ENCODE measurements at places on chromosomes 2 and 18.

GRCh38 chr2:103815731-103816130 lies 1038.2 kb upstream of the POU3F3 start:
- DNase-seq, result no peak

- DNase-seq, result no peak
Measured at GRCh38 chr18:48879008-48879431, 71.7 kb downstream of the SMAD7 start.

DNA sequence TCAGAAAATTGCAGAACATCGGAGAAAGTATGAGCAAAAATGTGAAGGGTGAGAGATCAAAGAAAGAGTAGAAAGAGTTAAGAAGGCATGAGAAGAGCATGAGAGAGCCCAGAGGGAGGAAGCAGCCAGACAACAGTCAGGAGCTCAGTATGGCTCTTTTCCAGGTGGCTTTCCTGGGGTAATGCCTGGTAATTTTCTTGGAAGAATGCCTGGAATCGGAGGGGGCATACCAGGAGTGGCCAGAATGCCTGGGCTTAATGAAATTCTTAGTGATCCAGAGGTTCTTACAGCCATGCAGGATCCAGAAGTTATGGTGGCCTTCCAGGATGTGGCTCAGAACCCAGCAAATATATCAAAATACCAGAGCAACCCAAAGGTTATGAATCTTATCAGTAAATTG lies 271.8 kb upstream of the TFPI start:
- no peak for DNase-seq

- no peak for DNase-seq
Measured at GRCh38 chr2:69138793-69139459, 125.9 kb downstream of the ANTXR1 start.

DNA sequence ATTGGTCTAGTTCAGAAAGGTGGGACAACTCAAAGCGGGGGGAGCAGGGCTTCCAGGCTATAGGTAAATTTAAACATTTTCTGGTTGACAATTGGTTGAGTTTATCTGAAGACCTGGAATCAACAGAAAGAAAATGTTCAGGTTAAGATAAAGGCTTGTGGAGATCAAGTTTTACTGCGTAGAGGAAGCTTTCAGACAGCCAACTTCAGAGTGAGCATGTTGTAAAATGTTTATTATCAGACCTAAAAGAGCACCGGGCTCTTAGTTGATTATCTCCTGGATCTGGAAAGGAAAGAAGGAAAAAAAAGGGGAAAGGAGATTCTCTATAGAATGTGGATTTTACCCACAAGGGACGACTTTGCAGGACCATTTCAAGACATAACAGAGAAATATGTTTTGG lies 227.0 kb upstream of the SH3BP4 start:
- DNase-seq, result no peak

DNA sequence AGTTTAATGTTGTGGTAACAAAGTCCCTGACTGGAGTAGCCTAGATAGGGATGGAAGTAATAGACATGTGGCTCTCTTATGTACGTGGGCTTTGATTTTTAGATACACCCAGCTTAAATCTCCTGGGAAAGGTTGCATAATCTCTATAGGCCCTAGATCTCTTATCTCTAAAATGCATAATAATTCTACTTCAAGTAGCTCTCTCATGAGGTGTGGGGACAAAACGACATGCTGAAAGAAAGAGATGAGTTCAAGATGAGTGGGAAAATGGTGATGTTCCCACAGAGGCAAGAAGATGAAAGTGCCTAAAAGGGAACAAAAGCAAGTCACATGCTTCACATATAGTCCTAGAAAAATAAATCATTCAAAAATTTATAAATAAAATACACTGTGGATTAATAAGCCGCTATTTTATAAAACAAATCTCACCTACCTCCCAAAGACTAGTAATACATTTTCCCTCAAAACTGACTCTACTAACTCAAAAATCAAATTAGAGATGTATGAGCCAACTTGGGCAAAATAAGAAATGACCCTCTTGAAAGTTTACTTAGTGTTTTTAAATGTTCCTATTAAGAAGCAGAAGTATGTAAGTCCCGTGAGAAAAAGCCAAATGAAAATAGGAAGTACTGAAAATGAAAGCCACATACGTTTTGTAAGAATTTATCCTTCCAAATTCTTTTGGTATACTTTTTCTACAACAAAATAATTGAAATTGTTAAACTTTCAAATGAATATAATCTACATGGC lies 148.2 kb upstream of the ITGA4 start:
- no peak for DNase-seq

DNA sequence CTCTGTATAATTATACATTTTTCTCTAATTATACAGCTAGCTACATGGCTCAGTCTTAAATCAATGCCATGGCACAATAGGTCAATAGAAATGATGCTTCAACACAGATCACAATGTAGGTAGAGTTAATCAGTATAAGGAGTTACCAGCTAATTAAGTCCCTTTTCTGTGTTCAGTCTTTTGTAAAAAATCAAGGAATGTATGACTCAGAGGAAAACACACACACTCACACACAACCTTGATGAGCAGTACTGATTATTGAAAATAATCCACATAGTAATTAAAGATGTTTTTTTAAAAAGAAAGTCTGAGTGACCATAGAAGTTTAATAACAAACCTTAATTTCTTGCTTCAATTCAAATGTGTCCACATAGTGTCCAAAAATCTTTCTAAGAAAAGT lies 691.3 kb downstream of the LRP1B start:
- DNase-seq, result no peak

DNA sequence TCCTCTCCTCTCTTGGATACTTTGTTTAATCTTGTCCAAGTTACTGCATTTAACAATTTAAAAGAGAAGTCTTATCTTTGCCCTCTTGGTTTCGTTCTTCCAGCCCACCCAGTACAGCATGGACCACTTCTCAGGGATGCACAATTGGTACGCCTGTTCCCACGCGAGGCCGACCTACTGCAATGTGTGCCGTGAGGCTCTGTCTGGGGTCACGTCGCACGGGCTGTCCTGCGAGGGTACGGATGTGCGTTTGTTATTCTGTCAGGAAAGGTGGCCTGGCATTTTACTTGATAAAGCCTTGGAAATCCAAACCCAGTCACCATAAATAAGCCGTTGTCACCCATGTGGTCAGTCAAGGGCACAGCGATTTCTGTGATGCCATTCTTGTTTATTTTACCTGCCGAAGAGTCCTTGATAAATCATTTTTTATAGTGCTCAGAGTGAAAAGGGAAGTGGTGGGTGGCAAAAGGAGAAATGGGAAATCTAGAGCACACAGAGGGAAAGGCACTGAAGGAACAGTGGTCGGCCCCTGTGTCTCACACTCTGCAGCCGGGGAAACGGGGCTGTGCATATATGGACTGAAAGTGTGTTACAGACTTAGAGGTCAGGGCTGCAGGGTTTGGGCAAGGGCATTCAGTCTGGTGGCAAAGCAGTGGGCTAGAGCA lies 80.5 kb downstream of the DGKD start:
- no peak for DNase-seq

- no peak for DNase-seq
Measured at GRCh38 chr18:8721716-8722115, 16.4 kb downstream of the MTCL1 start.

- no peak for DNase-seq
Measured at GRCh38 chr2:27843992-27844391, 46.2 kb downstream of the RBKS start.

- DNase-seq, result no peak
Measured at GRCh38 chr2:99156891-99157290, 2.1 kb downstream of the LIPT1 start.

DNA sequence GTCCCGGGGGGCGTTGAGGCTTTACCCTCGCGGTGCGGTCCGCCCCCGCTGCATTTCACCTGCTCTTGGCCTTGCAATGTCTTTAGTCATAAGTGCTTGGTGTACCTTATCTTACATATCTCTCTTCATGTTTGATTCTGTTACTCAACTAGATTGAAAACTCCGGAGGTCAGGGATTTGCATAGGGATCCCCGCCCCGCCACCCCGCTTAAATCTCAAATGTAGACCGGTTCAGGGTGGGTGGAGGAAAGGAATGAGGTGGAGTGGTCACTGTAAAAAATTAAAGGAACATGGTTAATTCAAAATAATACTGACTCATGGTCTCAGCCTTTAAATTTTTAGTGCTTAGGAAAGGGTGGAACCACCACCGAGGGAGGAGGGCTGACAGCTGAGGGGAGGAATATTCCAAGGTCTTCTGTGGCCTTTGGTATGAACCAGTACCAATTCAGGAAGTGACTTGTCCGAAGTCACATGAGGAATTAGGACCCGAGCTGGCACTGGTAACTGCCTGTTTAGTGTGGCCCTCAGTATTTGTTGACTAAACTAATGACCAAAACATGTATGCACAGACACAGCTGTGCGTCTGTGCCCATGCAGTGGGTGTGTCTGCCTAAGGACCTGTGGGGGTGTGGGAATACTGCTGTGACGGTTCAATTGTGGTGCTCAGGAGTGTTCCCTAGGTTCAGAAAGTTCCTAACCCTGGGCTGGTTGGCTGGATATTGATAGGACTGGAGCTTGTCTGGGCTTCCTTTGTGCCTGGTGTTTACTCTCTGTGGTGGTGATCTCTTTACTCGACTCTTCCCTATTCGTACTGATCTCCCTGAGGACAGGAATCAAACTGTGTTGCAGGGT lies 1.0 kb downstream of the PLEKHB2 start:
- DNase-seq, result no peak

GRCh38 chr18:9474108-9474982 lies 968 bp upstream of the RALBP1 start:
- peak; percentile 83 for DNase-seq

GRCh38 chr2:32271063-32271462 lies 6.4 kb upstream of the NLRC4 start:
- DNase-seq, result no peak

GRCh38 chr18:36772241-36772723 lies 56.5 kb downstream of the TPGS2 start:
- DNase-seq, result no peak

GRCh38 chr2:158633261-158633660 lies 161.9 kb upstream of the DAPL1 start:
- DNase-seq, result no peak

- DNase-seq, result no peak
Measured at GRCh38 chr2:25597881-25598280, 75.5 kb downstream of the DTNB start.

DNA sequence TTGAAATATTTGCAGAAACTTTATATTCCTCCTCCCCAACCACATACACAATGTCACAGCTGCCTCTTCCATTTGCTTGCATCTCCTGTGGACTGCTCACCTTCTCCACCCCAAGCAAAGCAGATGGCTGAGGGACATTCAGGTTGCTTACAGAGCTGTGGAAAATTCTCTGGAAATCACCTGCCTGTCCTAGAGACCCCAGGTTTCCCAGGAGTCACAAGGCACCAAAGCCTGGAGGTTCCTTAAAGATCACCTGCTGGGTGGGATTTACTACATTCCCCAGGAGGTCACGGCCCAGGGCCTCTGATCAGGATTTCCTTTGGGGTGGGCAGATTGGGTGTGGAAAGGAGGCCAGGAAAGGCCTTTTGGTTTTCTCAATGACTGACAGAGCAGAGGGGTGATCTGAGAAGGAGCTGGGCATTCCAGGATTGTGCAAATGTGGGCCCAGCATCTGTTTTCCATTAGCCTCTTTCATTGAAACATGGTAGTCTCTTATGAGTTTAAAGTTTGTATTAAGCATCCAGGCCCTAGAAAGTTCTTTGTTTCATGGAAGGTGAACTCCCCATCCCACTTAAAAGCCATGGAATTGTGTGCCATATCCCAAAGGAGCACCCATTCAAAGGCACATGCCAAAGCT lies 410.7 kb upstream of the TNP1 start:
- no peak for DNase-seq
